GOT3 (cell line): ENCODE measurements at places on chromosomes 2 and 18.

DNA sequence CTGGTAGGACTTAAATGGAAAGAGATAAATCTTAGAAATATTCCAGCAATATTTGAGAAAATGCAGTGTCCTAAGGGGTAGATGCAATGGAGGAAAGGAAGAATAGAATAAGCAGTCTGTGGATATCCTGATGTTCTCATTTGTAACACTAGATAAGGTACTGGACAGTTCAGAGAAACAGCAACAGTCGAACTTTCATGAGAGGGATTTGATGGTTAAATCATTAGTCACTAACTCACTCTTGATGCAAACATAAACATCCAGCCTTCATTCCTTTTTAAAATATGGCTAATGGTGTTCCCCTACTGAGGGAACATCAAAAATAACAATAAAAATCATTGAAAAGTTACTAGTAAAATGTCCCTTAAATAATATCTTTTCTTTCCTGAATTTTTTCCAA lies 211.4 kb upstream of the SLC39A10 start:
- no peak for DNase-seq

- DNase-seq = no peak
Measured at GRCh38 chr2:68359889-68360288, 5.2 kb upstream of the PLEK start.

- DNase-seq = no peak
Measured at GRCh38 chr2:69804416-69804815, 25.0 kb upstream of the GMCL1 start.

GRCh38 chr2:18373664-18374063 lies 186.8 kb downstream of the RDH14 start:
- no peak for DNase-seq
